ENCODE measurements at places on chromosomes 12 and 14.

DNA sequence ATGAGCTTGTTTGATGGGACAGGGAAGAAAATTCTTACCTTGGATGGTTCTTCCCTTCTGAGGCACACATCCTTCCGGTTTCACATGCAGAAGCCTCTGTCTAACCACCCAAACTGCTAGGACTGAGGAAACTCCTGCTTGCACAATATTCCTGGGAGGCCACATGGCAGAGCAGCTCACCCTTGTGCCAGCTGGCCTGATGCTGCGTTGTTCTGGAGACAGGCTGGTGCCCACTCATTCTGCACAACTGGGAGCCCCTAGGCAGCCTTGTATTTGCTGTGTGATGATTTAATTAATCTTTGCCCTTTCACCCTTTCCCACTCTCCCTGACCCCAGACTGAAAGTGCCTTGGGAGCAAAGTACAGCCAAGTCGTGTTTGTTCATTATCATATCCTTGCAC lies 130.8 kb downstream of the RTN1 start:
- DNase-seq = no peak

DNA sequence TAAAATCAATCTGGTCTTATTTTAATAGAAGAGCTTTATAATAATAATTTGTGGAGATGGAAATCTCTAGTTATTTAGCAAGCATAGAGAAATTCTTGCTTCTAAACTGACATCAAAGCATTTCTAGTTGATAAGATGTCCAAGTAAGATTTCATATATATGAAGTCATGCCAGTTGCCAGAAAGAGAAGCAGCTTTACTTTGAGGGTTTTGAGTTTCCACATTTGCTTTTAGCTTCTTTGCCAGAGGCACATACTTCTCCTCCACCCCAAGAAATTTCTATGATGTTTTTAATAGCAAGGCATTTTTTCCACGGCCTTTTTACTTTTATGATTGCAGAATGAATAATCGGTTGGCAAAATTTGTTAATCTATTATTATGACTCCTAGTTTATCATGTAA lies 24.2 kb upstream of the YAF2 start:
- DNase-seq = no peak

DNA sequence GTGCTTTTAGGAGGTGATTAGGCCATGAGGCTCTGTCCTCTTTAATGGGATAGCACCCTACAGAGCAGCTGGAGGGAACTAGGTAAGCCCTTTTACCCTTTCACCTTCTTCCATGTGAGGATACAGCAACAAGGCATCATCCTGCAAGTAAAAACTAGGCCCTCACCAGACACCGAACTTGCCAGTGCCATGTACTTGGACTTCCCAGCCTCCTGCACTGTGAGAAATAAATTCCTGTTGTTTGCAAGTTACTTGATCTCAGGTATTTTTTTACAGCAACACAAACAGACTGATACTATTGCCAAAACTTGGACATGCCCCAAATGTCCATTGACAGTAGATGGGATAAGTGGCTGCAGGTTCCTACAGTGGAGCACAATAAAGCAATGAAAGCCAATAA lies 85.8 kb upstream of the MAP1LC3B2 start:
- DNase-seq = no peak

DNA sequence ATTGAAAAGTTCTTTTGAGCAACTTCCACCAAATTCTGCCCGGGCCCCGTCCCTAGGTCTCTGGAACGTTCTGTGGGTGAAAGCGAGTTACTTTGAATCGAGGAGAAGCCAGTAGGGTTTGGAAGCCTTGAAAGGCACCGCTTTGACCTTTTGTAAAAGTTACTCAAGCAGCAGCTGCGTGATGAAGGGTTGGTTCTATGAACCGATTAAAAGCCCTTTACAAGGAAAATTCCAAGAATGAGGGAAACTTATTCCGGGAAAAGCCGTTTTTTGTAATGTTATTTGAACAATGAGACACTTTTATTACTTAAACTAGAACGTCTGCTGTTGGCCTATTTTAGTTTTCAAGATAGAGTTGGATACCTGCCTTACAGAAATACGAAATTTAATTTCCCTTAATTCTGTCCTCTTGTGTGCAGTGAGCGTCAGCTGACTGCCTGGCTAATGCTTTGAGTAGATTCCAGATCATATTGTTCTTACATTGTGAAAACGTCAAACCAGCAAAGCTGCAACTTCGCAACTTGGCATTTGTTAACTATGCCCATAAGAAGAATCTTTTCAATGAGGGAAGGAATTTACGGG lies 906 bp downstream of the LARP4 start:
- no peak for DNase-seq

GRCh38 chr12:109267361-109267760 lies 41.7 kb downstream of the FOXN4 start:
- no peak for DNase-seq

DNA sequence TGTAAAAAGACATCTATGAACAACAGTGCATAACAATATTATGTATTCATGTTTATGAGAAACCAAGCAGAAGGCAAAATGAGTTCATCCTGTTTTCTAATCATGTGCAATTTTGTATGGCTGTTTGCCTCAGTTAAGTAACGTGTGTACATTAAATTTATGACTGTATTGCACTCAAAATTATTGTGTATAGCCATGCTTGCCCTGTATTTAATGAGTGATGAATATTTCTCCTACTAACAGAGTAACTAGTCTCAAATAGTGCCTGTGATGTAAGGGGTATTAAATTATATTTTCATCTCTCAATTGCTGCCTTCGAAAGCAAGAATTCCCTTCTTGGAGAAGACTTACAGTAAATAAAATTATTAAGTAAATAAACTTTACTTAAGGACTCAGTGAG lies 154.2 kb downstream of the NOVA1 start:
- DNase-seq = no peak

GRCh38 chr12:57401165-57401564 lies 29.7 kb downstream of the R3HDM2 start:
- DNase-seq = no peak

DNA sequence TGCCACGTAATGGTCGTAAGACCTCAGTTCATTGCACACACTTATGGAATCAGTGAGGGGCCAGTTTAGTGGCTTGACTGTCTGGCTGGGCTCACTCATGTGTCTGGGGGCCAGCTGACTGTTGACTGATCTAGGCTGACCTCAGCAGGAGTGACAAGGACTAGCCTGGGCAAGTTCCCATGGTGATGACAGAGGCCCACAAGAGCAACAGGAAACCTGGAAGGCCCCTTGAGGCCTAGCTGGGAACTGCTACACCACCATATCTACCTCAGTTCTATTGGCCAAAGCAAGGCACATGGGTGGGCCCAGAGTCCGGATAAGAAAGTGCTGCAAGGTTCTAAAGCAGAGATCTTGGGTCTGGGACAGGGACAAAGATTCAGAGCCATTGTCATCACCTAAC lies 21.3 kb upstream of the RFLNA start:
- no peak for DNase-seq

DNA sequence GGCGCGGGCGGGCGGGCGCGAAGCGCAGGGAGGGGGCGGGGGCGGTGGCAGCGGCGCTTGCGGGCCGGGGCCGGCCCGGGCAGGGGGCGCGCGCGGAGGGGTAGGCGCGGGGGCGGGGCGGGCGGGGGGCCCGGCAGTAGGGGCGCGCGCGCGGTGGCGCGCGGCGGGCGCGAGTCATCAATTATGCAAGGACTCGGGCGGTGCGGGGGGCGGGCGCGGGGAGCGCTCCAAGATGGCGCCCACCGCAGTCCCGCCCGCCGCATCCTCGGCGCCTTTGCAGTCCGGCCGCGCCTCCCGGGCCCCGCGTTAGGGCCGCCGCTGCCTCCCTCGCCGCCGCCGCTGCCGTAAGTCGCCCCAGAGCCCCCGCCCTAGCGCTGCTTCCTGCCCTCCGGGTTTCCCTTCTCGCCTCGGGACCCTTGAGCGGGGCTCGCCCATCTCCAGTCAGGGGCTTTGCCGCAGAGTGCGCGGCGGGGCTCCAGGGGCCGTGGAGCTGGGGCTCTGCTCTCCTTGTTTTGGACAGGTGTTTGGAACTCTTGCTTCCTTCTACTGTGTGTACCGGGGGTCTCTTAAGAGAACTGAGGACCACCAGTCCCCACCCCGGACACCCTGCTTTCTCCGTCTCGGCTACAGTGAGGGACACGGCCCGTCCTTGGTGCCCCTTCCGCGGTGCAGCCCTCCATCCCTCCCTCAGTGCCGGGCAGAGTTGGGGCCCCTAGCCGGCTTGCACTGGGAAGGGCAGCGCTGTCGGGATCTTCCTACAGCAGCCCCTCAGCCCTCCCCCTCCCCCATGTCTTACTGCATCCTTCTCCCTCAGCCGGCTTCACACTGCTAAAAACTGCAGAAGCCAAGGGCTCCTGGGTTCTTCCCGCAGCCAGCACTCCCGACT lies at the start of gene SCN8A:
SCN8A (plus strand) TSS at position 218 of the 886 bp plus-strand sequence. CDS start 71,585 bp downstream, outside the sequence.
- DNase-seq = peak; percentile 61

DNA sequence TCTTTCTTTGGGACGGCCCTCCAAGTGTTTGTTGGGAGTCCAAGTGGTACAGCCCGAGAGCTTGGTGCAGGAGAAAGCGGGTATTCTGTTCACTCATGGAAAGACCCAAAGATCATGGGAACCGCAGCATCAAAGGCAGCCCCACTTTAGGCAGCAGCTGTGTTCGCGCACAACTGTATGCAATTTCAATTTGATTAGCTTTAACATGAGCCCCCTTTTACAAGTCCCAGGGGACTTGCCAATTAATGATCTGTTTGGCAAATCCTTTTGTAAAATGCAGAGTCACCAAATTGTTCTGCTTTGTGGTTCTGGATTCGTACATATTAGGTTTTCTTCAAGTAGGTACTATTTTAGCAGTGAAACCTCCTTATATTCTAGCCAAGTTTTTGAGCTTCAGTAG lies 217.7 kb downstream of the AACS start:
- DNase-seq = no peak

GRCh38 chr12:5581019-5581418 lies 149.1 kb downstream of the NTF3 start:
- DNase-seq = no peak

- no peak for DNase-seq
Observed at GRCh38 chr12:6354495-6355393, 12.9 kb upstream of the TNFRSF1A start.

Data from stimulated activated CD4-positive, alpha-beta T cell treated with anti-CD3 and anti-CD28 coated beads, Interleukin-4, amount 100 ng/mL, for 1 hour (primary cell).